ENCODE measurements at places on chromosomes 7 and 10.

GRCh38 chr7:80181411-80181810 is 46.8 kb downstream of the GNAI1 start:
- no peak for DNase-seq

GRCh38 chr7:69776611-69777010 is 178.3 kb downstream of the AUTS2 start:
- DNase-seq: no peak

DNA sequence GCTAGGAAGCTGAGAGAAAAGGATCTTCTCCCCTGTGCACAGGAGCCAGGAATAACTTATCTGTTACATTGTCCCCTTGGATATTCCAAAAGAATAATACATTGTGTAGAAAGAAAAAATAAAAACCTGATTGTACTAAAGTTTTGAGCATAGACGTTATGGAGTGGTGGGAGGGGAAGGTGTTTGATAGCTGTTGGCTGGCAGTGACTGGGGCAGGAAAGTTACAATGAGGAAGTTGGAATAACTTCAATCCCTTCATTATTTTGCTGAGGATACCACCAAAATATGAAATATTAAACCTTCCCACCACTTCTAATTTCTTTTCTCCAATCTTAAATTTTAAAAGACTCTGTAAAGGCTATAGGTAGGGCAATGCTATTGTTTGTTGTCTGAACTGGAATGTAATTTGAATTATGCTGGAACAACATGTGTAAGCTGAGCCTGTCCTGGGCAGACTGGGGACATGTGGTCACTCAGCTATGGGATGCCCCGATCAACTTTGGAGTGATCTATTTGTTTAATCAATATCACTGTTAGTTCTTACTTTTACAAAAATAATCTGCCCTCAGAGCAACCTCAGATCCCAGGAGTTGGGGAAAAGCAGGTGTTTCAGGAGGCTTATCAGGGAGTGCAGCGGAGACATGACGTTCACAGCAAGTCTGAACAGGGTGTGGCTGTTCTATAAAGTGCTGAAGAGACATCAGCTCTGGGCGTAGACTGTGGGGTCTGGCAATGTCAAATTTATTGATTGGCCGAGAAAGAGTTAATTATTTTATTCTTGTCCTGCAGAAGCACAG is 20.8 kb downstream of the CYP3A43 start:
- DNase-seq: no peak

- no peak for DNase-seq
These were observed at the start of gene PRRT4 for GRCh38 chr7:128361411-128362379. TSS of gene PRRT4 (minus strand) at chr7:128361690.

- peak; percentile 24 for DNase-seq
These were observed 86.3 kb downstream of the RNF216 start for GRCh38 chr7:5694912-5695726.

DNA sequence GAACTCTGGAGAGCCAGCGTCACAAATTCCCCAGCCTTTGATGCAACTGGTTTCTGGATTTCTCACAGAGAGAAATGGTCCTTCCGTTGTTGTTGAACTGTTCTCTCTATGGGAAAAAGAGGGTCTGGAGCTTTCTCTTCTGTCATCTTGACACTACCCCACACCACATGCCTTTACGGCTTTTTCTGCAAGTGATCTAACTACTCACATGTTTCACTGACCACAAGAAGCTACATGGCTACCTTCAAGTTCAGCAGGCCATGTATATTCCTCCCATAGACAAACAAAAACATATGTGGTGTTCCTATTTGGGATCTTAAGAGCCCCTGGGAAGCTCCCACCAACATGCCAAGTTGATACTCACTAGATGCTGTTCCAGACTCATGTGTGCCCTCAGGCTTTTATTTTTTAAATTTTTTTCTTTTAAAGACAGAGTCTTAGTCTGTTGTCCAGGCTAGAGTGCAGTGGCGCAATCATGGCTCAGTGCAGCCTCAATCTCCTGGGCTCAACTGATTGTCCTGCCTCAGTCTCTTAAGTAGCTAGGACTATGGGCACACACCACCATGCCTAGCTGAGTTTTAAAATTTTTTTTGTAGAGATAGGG is 72.0 kb downstream of the RNF216 start:
- DNase-seq: no peak

DNA sequence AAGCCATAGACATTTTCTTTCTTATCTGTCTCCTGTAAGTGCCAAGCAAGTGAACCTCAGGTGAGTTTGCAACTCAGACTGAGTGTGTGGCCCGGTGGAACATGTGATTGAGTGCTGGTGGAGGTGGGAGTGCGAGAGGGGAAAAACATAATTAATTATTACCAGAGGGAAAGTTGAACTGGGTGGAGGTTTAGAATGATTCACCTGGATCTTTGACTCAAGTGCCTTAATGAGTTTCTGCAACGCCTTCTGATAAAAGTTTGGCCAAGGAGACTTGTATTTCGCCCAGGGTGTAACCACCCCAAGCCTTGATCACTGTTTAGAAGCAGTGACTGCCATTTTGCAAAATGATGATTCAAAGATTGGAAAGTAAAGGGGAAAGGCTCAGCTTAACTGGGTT is 513.9 kb downstream of the GATA3 start:
- no peak for DNase-seq

DNA sequence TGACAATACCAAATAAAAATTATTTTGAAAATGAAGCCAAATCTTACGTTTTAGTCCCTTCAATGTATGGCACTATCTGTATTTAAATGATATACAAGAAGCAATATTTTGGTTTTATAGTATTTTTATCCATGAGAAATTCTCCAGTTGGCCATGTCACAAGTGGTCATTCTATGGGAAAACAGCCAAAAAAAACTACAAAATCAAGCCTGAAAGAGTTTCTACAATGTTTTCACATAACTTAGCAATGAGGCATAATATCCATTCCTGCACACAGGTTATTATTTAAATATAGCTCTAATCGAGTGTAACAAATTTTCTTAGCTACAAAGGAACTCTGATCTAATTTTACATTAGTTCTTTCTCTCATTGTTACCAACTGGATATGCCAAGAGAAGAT is 5.4 kb downstream of the RAB11FIP2 start:
- DNase-seq: no peak

DNA sequence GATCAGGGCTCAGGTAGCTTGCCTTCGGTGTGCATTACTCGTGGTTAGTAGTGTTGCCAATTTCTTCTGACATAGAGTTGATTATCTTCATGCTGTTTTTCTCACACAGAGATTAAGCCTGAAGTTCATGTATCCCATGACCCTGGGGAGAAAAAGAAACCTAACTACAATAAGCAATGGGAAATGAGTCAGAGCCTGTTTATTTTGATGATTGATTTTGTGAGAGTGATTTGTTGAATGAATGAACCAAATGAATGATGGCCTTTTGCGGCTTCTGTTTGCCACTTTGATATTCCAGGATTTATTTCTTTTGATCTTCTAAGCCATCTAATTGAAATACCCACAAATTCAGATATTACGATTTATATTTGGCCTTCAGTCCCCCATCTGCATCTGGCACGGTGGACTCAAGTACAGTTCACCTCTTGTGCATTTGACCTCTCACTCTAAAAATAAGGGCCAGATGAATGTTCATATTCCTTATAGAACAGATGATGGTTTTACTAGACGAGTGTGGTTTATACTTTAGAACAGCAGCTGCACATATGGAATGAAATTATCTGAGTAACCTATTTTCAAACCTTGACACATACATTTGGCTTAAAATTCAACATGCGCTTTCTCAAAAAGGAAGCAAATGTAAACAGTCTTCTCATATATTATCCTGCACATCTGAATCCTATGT is 110.7 kb downstream of the PLCE1 start:
- DNase-seq: no peak

DNA sequence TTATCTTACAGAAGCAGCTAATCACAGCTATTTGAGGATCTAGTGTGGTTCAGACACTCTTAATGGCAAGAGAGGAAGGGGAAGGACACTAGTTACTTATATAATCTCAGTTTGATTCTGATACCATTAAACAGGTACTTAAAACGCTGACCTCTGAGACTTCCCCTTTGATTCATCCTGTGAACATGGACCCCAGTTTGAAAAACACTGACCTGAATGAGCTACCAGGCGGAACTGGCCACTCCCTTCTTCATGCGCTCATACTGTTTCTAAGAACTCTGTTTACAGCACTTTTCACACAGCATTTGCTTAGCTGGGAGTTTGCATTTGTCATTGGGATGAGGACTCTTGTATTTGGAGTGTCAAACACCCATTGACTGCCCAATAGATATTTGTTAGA is 45.7 kb downstream of the BEND7 start:
- DNase-seq: no peak

DNA sequence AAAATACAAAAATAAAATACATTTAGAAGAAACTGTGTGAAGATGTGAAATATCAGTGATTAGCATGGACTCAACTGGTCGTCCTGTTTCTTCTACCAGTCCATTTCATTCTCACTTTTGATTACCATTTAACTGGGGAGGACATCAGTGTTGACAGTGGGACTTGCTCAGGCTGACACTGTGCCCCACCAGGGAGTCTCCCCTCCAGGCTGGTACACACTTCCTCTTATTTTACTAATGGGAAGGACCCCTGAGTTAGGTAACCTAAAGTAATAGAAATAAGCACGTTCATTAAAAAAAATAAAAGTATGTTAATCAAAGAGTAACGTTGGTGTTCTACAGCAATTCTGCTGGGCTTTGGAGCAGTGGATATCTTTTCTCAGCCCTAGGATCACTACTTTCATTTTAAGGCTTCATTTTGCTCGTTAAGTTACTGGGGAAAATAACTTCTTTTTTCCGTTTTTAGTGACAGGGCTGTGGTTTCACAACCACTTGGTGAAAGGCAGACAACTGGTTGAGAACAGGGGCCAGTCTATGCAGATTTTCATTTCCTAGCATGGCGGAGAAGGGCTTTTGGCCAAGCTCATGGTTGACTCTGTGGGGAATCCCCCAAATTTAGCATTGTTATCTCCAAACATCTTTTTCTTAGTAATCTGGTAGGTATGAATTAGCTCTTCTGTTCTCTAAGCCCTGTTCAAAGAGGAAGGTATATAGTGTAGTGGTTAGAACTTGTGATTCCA is 2.1 kb downstream of the SNX10 start:
- DNase-seq: peak; percentile 53

DNA sequence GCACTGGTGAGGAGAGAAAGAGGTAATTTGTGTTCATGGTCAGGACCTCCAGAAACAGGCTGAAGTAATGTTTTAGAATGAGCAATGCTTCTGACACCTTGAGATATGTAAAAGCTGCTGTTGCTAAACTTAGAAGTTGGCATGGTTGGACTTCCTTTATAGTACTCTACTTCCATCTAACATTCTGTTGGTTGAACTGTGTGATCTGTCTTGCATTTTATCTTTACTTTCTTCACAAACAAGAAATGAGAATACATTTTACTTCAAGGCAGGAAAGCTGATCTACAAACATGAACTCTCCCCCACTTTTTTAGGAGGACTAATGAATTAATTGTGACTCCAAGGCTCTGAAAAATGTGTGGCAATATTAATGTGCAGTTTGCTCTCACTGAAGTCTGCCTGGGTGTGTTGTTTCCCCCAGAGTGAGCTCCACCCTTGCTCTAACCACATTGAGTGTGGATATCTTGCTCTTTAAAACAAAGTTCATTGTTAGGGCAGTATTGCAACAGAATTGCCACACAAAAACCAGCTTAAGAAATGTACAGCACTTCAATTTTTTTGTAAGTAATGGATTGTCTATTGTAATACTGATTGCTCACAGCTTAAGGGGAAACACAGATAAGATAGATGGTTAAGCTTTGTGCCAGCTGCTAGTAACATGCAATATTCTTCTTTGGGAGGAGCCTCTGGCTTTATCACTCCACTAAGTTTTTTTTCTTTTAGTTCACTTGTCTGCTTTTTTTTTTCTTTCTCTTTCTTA is 69.0 kb downstream of the ADD3 start:
- peak; percentile 69 for DNase-seq

GRCh38 chr10:55374060-55374459 is 573.0 kb upstream of the PCDH15 start:
- DNase-seq: no peak

GRCh38 chr7:72317341-72317740 is 94.8 kb downstream of the CALN1 start:
- no peak for DNase-seq

GRCh38 chr7:4209126-4209525 is 473.0 kb upstream of the FOXK1 start:
- no peak for DNase-seq
